ENCODE measurements at places on chromosomes 13 and 19.
A peak's percentile ranks its signal among the peaks of the same experiment; 100 is the strongest.

DNA sequence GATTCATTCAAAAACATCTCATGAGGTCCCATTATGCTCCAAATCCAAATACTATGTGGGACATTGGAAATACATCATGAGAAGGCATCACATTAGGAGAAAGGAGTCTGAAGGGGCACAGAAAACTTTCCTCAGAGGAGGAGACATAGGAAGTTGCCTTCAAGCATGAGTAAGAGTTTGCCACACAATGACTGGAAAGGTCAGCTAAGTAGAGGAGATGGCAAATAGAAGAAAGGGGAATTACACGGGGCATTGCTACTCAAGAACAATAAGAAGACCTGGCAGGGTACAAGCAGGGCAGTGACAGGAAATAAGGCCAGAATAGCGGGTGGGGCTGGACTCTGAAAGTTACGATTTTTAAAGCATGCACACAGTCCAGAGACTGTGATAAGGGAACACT lies 231.6 kb downstream of the SPRY2 start:
- H3K27me3 ChIP-seq: no peaks in the 10 kb centered on the region
- no peaks in the 10 kb centered on the region for H3K36me3 ChIP-seq

DNA sequence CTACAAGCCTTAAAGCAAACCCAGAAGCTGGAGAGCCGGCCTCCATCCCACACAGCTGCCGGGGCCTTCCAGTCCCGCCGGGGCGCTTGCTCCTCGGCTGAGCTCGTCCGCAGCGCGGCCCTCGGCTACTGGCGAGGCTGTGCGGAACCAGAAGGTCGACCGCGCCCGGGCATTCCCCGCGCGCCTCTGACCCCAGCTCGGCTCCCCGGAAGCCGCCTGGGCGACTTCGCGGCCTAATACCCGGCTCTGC lies 863 bp downstream of the ANKRD10 start:
- peaks cover 52% of the 10 kb centered on the region for H3K4me1 ChIP-seq
- H3K27ac ChIP-seq: peak overlapping the region; percentile 99
- no peaks in the 10 kb centered on the region for H3K27me3 ChIP-seq
- no peak for DNase-seq
- H3K4me3 ChIP-seq: peak overlapping the region; percentile 89
- no peaks in the 10 kb centered on the region for H3K36me3 ChIP-seq

GRCh38 chr19:20067943-20068342 lies 9.9 kb upstream of the ZNF90 start:
- no peak overlapping the region for H3K4me3 ChIP-seq
- no peaks in the 10 kb centered on the region for H3K4me1 ChIP-seq

GRCh38 chr19:3608750-3609322 lies 2.2 kb upstream of the TBXA2R start:
- H3K36me3 ChIP-seq: peaks cover 14% of the 10 kb centered on the region
- peaks cover 51% of the 10 kb centered on the region for H3K4me1 ChIP-seq
- DNase-seq: peak; percentile 76
- H3K27ac ChIP-seq: peak overlapping the region; percentile 74
- H3K27me3 ChIP-seq: no peaks in the 10 kb centered on the region

- H3K27ac ChIP-seq: no peak overlapping the region
- no peak overlapping the region for H3K4me3 ChIP-seq
- no peaks in the 10 kb centered on the region for H3K27me3 ChIP-seq
- H3K36me3 ChIP-seq: peaks cover 34% of the 10 kb centered on the region
Measured at GRCh38 chr19:46611776-46612175, 10.6 kb downstream of the CALM3 start.

DNA sequence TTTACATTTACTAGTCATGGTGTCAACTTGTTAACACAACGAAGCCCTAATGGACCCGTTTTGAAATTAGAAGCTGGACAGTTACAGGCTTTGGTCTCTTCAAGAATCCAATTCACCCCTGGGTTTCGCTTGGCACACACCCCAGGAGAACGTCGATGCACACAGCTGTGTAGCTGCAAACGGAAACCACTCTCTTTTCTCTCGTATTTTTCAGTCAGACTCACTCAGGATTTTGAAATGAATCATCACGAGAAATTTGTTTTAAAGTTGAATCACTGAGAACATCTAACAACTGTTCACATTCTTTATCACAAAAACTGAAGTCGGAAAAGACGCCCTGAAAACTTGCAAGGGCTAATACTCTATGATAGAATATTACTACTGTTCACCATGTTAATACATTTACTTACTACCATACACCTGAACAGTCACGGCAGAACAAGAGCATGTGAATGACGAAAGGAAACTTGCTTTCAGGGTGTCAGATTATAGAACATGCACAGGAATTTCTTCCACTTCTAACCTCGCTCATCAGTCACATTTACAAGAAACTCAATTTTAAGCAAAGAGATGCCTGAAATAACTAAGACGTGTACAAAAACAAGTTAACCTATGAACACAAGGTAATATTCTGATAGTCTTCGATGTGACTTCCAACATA lies 4.7 kb downstream of the PNMA8A start:
- no peaks in the 10 kb centered on the region for H3K27me3 ChIP-seq
- no peaks in the 10 kb centered on the region for H3K36me3 ChIP-seq
- peak overlapping the region; percentile 3 for H3K27ac ChIP-seq
- peaks cover 26% of the 10 kb centered on the region for H3K4me1 ChIP-seq
- H3K4me3 ChIP-seq: no peak overlapping the region
- peak; percentile 68 for DNase-seq

- DNase-seq: no peak
- H3K4me1 ChIP-seq: peaks cover 6% of the 10 kb centered on the region
- H3K36me3 ChIP-seq: no peaks in the 10 kb centered on the region
- H3K4me3 ChIP-seq: no peak overlapping the region
- no peak overlapping the region for H3K27ac ChIP-seq
- H3K27me3 ChIP-seq: no peaks in the 10 kb centered on the region
Measured at GRCh38 chr13:110637747-110638146, 22.4 kb downstream of the NAXD start.

DNA sequence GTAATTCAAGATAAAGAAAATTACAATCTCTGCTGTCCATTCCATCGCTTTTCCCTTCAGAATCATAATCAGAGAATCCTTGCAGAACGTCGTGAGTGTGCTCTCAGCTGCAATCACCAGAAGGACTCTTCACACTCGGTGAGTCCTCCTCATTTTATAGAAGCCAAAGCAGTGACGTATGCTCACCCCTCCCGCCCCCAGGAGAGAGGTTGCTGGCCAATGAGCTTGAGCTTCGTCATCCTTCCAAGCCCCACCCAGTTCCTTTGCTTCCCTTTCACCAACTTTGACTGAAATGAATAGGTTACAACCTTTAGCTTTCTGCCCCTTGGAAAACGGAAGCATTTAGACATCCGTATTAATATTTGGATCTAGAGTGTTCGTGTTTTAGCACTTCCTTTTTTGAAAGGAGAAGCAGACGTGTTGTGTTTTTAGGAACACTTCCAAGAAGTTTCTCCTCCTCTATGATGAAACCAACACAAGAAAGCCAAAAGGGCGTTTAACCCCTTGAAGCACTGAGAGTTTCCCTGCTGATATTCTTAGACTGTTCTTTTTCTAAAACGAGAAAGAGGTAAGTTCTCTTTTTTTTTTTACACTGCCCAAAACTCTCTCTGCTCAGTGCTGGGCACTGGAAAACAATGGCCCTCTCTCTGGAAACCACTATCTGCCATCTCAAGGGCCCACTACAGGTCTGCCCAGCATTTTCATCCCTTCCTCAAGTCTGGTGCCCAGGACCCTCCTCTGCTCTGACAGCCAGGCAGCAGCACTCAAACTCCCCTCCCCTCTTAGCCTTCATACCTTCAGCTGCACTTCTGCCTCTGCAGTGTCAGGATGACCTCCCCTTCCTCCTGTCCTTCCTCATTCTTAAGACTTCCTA lies 44.3 kb upstream of the CEACAM21 start:
- peak overlapping the region; percentile 83 for H3K27ac ChIP-seq
- no peaks in the 10 kb centered on the region for H3K4me1 ChIP-seq

- no peak for DNase-seq
- no peak overlapping the region for H3K4me3 ChIP-seq
- no peak overlapping the region for H3K27ac ChIP-seq
- no peaks in the 10 kb centered on the region for H3K36me3 ChIP-seq
Measured at GRCh38 chr13:27423333-27423732, 1.1 kb upstream of the GTF3A start.

DNA sequence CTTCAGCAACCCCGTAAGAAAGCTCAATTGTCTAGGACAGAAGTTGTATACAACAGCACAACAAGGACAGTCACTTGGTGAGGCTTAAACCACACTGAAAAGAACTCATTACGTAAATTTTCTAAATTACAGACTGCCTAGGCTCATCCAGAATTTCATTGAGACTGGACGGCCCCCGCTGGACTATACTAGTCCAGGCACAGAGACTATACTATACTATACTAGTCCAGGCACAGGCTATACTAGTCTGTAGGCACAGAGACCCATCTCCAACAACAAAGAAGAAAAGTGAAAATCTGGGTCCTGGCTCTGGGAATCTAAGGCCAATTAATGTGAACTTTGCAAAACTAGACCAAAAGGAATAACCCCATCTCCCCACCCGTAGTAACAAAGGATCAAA lies 700 bp downstream of the ZNF816 start:
- peak overlapping the region; percentile 77 for H3K27ac ChIP-seq
- DNase-seq: no peak
- H3K27me3 ChIP-seq: no peaks in the 10 kb centered on the region
- H3K36me3 ChIP-seq: no peaks in the 10 kb centered on the region
- H3K4me3 ChIP-seq: no peak overlapping the region
